ENCODE measurements at places on chromosomes 6 and 20. TPM values are rescaled to one million over a fixed set of nuclear protein-coding genes. Genes with fewer than 3 reads are reported as not detected.

The ACTR5 gene
- total RNA-seq = 3.2 TPM

The NMBR gene
- total RNA-seq = not detected

The BEND3 gene
- total RNA-seq = 1.5 TPM

The VAPB gene
- total RNA-seq = 66.7 TPM

Data from Right ventricle myocardium superior (tissue), 1 donor.